ENCODE measurements at places on chromosomes 13 and 19.

DNA sequence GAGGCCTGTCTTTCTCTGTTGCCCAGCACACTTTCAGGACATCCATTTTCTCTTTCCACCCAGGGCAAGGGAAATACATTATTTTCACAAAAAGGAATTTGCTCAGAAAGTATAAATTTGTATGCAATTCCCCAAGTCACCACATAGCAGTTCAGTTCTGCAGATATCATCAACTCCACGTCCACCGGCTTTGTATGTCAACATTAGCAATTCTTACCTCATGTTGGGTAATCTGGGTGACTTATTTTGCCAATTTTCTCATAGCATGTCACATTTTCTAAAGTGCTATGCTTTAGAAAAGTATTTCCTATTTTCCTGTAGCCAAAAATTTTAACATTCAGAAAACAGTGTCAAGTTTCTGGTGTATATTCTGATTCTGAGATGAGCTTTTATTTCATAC is 501.8 kb downstream of the EFNB2 start:
- no peak for DNase-seq

DNA sequence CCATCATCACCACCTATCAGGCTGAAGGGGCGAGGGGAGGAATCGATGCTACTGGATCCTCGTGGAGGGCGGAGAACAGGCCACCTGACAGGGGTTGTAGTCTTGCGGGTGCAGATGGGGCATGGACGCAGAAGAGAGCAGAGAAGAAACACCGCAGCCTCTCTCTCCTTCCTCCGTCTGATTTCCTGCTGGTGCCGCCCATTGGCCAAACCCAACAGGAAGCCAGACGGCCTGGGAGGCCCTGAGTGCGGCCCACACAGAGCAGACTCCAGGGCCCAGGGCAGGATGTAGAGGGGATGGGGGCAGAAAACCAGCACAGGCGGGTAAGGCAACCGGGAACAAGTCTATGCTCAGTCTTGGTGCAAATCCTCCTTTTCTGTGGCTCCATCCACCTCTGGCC is 15.4 kb downstream of the CEBPA start:
- DNase-seq = no peak

DNA sequence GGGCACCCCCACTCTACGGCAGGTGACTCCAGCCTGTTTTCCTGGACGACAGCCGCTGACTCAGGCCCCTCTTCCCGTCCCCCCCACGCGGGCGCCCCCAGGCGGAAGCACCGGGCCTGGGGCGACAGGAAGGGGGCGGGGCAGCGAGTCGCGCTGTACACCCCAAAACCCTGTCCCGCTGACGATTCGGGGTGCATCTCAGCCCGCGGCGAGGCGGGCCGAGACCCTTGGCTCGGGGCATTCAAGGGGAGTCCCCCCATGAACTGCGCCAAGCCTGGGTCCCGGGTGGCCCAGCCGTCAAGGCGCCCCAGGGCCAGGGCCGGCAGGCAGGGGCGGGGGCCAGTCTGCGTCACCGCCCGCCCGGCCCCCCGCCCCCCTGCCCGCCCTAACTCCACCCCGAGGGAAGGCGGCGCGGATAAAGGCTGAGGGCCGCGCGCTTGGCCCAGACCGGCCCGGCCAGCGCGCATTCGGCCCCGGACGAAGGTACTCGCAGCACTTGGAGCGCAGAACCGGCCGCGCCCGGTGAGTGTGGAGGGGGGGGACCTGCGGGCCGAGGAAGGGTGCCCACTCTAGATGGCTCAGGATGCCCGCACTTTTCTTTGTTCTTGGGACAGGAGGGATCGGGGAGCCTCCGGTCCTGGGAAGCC is at the start of gene MIDN:
Gene MIDN, plus strand, starts transcription at position 445 of the 647 bp plus-strand sequence. CDS start 1,714 bp downstream, outside the sequence.
- DNase-seq = no peak

GRCh38 chr13:26628706-26629105 is 71.2 kb downstream of the WASF3 start:
- DNase-seq = no peak

GRCh38 chr13:48492470-48493065 is 40.3 kb downstream of the RCBTB2 start:
- peak; percentile 83 for DNase-seq

DNA sequence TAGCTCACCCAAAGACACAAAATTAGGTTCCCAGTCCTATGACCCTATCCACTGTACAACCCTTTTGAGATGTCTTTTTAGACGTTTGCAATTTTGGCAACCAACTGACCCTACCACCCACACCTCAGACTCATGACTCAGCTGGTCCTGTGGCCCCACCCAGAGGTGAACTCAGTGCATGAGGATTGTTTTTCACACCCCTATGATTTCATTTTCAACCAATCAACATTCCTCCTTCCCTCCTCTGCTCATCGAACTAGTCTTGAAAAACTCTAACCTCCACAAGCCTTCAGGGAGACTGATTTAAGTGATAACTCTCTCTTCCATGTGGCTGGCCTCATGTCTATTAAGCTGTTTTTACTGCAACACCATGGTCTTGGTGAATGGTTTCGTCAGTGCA is 350.7 kb downstream of the UQCRFS1 start:
- no peak for DNase-seq

Data from SK-N-MC (cell line).